ENCODE measurements at places on chromosomes 6 and 20.

- no peak for DNase-seq
Observed at GRCh38 chr20:61203320-61203719, 48.7 kb upstream of the CDH4 start.

DNA sequence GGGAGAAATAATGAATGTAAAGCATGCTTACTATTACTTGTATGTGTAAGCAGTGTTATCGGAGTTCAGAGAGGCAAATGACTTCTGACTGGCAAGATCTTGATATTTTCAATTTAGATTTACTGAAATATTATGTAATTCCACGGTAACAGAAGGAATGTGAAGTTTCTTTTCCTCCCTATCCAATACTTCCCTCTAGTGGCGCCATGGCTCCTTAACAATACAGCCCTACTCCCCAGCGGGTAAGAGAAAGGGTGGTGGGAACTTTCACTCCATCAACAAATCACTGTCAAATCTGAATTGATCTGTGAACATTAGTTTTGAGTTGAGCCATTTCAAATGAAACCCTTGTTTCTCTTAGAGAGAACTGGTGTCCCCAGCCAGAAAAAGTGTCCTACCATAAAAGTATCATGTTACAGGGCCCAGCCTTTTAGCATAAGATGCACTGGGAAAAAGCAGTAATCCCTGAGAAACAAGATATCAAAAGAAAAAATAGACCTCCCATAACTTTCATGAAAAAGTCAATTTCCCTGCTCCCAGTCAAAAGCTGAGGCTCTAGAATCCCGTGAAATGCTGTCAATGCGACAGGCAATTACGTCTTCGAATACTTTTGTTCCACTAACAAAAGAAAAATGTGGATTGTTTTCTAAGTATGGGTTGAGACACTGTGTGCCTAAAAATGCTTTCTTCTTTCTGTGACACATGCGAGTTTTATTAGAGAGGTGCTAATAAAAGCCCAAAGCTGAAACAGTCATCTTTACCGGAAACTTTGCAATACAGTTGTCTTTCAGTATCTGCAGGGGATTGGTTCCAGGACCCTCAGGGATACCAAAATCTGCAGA lies 12.9 kb downstream of the COX7A2 start:
- peak; percentile 59 for DNase-seq

DNA sequence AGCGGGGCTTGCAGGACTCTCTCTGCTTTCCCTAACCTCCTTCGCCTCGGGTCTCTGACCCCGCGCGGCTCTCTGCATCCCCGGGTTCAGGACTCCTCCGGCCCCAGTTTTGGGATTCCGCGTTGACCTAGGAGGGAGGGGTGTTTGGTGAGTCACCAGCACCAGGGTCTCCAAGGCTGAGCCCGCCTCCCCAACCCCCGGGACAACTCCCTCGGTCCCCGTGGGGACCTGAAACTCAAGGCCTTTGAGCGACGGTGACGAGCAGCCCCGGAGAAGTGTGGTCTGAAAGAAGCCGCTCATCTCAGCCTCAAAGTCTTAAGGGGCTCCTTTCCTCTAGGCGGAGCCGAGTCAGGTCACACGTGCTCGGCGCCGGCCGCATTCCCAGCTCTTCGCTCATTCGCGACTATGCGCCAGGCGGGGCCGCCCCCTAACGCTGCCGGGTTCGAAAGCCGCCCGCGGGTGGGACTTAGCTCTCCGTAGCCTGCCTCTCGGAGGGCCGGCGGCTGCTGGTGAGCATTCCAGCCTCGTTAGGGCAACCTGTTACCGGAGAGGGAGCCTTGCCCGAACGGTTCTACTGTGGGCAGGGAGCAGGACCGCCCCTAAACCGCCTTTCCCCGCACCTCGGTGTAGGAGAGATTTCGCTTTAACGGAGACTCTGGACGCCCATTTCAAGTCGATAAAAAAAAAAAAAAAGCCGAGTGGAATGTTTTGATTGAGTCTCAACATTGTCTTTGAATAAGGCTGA lies 3.0 kb upstream of the PRDM13 start:
- DNase-seq = no peak

DNA sequence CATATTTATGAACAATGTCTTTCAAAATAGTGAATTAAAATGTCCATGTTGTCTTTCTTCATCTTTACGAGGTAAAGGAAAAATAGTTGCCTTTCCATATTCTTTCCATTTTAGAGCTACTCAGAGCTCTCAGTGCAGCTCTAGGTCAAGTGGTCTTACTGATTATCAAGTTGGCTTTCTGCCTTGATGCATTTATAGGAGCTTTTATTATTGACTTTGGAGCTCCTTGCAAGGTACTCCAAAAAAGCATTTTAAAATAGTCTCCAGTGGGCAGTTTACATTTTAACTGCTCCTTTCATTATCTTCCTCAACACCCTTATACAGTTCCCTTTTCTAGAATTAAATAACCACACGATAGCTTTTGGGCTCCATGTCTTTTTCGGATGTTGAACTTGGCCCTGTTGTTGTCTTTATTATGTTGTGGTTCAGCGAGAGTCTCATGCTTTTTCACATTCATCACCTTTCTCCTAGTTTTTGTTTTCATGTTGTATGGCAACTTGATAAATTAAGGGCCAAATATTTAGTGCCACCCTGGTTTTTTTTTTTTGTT lies 122.9 kb downstream of the CLIC5 start:
- no peak for DNase-seq

DNA sequence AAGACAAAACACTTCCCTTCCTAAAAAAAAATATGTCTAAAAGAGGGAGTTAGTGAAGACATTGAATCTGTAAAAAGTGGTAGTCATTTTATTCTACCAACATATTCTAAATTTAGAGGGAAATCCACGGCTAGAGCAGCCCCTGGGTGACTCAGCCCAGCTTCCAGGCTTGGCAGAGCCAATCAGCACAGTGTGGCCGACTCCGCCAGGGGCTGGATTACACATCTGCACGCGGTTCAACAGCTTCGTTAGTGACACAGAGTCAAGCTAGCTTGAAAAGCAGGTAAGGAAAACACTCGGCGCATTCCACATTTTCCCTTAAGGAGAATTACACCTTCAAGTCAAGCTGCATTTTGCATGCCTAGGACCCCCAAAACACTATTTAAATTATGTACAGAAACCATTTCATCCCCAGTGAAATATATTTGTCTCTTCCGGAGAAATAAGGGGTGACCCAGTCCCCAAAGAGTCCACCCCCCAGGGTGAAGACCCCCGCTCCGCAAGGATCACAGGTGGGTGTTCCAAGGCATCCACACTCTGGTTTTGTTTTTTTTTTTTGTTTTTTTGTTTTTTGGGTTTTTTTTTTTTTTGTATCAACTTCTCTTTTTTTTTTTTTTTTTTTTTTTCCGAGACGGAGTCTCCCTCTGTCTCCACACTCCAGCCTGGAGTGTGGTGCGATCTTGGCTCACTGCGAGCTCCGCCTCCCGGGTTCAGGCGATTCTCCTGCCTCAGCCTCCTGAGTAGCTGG lies 58.4 kb upstream of the ARID1B start:
- DNase-seq = peak; percentile 68

DNA sequence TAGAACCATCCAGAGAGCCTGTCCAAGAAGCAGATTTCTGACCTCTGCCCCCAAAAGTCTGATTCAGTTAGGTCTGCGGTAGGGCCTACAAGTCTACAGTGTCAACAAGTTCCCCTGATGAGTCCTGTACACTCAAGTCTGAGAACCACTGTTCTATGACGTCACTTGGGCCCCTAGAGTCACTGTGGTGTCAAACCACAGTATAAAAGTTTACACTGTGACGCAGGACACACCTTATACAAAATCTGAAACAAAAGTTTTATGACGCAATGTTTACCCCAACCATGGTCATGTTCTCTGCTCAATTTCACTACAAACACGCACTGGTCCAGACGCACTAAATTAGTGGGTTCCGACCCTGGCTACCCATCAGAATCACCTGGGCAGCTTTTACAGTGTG lies 17.9 kb downstream of the SLA2 start:
- no peak for DNase-seq

DNA sequence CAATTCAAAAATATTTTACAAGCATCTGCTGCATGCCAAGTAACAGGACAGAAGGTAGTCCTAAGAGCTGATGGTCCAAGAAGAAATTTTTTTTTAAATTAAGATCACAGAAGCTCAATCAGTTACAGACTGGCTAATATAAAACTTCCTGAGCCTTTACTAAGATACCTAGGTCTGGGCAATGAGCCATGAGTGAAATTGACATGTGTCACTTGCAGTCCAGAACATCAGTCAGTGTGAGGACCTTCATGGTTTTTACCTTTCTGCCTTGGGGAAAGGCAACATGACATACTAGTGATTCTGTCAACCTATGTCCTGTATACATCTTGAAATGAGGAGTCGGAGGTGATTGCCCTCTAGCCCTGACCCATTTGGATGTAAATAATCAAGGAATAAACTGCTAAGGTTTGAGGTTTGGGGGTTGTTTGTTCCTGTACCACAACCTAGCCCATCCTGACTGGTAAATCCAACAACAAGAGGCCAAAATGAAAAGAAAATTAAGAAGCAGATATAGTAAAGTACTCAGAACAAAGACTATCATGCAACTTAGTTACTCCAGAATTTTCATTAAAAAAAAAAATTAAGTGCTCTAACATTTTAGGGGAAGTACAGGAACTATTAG lies 70.0 kb downstream of the CNKSR3 start:
- DNase-seq = no peak

GRCh38 chr6:48139818-48140614 lies 29.0 kb upstream of the PTCHD4 start:
- no peak for DNase-seq

All from fibroblast of gingiva (primary cell).